Calu3 (cell line): ENCODE measurements at places on chromosomes 7 and 10.

GRCh38 chr10:77355844-77356243, 281.8 kb downstream of the KCNMA1 start:
- DNase-seq = no peak

DNA sequence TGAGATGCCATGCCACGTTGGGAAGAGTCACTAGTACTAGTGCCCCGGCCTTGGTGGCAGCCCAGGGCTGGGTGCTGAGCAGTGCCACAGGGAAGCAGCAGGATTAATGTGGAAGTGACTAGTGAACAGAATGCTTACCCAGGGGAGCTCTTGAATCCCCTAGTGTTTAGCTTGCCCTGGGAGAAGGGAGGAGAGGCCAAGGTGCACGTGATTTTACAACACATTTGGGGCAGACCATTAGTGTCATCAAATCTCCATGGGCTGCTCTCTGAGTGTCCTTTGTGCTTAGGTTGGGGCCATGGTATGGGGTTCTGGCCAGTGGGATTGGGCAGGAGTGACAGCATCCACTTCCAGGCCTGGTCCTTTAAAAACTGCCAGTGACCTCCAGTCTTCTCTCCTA, 37.5 kb downstream of the ARHGAP22 start:
- DNase-seq = no peak

GRCh38 chr7:127348247-127348631, 44.3 kb downstream of the ZNF800 start:
- no peak for DNase-seq

DNA sequence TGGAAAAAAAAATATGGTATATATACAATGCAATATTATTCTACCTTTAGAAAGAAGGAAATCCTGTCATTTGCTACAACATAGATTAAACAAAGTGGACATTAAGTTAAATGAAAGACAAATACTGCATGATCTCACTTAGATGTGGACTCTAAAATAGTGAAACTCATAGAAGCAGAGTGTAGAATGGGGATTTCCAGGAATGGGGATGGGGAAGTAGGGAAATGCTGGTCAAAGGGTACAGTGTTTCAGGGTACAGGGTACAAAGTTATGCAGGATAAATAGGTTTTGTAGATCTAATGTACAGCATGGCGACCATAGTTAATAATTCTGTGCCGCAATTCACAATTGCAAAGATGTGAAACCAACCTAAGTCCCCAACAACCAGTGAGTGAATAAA, 385.5 kb downstream of the SFMBT2 start:
- no peak for DNase-seq

DNA sequence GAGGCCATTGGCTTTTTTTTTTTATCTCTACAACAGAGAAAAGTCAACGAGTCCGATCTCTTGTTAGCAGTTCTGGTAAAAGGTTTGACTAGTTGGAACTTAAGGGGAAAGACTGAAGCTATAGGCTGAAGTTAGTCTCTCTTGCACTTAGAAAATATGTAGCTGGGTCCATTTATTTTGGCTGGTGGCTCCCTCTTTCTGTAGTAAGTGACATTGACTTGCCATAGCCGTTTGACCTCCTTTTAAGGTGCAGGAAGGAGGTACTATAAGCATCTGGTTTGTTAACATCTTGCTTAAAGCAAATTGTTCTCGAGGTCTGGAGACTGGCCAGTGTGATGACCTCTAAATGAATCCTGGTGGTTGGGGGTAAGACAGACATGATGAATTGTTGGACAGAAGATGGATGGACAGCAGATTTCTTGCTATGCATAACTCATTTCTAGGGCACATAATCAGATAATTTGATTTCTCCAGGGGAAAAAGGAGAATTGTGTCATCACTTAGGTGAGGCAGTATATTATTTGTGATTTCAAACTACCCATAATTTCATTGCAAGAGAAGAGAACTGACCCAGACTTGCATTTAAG, 356.3 kb upstream of the GALNT17 start:
- DNase-seq = no peak

DNA sequence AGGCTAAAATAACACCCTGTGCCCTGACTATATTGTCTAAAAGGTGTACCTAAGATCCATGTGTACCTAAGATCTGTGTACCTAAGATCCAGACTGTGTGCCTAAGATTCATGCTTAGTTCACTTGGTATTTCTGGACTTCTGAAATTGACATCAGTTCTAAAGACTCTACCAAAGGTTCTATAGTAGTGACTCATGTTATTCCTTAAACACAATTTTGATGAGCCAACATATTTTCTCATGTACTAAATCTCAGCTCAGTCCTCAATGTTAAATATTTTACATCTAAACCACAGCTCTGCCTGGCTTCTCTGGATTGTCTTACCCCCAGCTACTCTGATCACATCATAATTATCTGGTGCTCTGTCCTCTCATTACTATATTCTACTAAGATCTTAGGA, 802.3 kb upstream of the SORCS1 start:
- DNase-seq = no peak

DNA sequence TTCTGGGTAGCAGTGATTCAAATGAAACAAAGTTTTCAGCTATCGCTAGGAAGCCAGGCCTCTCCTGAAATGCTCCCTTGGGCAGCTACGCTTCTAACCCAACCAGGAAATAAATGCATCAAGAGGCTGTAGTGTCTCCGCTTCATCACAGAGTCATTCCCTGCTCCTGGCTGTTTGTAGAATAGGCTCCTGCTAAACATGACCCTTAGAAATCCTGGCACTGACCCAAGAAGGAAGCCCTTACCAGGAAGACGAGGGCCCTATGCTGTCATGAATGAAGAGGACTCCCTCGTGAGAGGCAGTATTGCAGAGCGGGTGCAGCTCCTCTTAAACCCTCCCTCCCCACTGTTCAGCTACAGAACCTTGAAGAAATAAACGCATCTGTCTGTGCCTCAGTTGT, 48.3 kb downstream of the NOD1 start:
- peak; percentile 53 for DNase-seq

GRCh38 chr7:77426521-77427051, 10.4 kb upstream of the GSAP start:
- no peak for DNase-seq

- DNase-seq = no peak
Observed at GRCh38 chr7:140275069-140275965, 98.5 kb upstream of the KDM7A start.

- DNase-seq = no peak
Observed at GRCh38 chr7:9149499-9150082, 716.2 kb downstream of the NXPH1 start.

GRCh38 chr7:83633516-83633915, 15.4 kb downstream of the SEMA3E start:
- no peak for DNase-seq

DNA sequence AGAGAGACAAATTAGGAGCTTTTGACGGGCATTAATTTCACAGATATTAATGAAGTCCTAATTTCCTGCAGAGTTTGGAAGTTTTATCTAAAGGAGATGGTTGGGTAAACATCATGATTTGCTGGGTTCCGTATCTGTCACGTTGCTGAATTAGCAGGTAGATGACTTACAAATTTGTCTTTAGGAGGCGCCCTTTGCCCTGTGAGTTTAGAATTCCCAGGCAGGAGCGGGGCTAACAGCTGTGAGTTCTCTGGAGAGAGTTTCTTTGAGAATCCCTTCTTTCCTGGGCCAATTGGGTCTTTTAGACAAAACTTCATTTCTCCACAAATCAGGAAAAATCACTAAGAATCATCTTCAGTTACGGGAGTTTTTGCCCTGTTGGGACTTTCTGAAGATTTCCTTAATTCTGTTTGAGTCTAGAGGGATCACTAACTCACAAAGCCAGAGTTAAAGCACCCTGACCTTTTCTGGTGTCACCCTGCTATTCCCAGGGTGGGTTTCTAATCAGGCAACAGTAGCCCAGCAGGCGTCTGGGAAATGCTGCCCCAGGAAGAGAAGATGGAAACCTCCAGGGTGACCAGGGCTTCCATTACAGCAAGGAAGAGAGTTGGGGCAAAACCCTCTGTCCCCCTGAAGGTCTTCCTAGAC, 63.7 kb downstream of the PRKCQ start:
- no peak for DNase-seq

GRCh38 chr10:116912162-116912561, 62.9 kb downstream of the ENO4 start:
- DNase-seq = no peak

GRCh38 chr10:7405637-7406036, 5.2 kb downstream of the SFMBT2 start:
- no peak for DNase-seq

DNA sequence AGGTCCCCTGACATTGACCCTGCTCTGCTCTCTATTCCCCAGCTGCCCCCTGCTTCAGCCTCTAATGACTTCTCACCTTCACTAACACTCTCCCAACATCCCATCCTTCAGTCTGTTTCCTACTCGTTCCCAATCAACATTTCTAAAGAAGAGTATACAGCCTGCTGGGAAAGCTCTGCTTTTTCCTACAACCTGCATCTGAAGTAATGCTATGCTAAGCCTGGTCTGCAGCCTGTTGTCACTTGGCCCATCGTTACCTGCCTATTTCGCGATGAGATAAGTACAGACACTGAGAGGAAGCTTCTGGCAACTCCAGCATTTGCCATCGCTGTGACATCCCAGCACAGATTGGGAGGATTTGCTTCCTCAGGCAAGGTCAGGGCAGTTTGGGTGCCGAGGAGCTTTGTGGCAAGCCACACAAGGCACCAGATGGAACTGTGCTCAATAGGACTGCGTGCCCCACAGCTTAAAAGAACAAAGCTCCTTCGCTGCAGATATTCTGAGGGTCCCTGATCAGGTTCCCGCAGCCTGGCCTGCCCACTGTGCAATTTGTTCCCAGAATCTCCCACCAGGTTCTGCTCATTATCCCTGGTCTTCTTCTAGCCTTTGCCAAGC, 51.4 kb downstream of the PKD1L1 start:
- DNase-seq = no peak
